A549 treated with CORT108297 at 1 μM for 4 hours (cell line): ENCODE measurements at places on chromosomes 5 and 9. TPM values are rescaled to one million over a fixed set of nuclear protein-coding genes. Genes with fewer than 3 reads are reported as not detected.

Gene NR2F1-AS1
- 3.8 to 4.6 TPM (median 4.0 TPM) in 5 replicates for total RNA-seq

Gene SYK
- total RNA-seq, result 0.02 to 0.31 TPM (median 0.09 TPM) in 4 of 5 replicates, not detected in the other

Gene PTGS1
- total RNA-seq, result 1.0 to 1.5 TPM (median 1.3 TPM) in 5 replicates

Gene MCTP1
- total RNA-seq, result 7.4 to 11.1 TPM (median 10.1 TPM) in 5 replicates

Gene PDCD1LG2
- 0.21 to 0.46 TPM (median 0.23 TPM) in 5 replicates for total RNA-seq

Gene CDKN2A
- not detected in 5 replicates for total RNA-seq

Gene TXNDC8
- total RNA-seq, result not detected in 5 replicates

Gene LCN15
- 0.02 TPM in 1 of 5 replicates, not detected in the others for total RNA-seq

Gene MCIDAS
- 1.6 to 2.6 TPM (median 2.1 TPM) in 5 replicates for total RNA-seq

Gene TAF11L2
- total RNA-seq, result not detected in 5 replicates

Gene PAEP
- total RNA-seq, result 0.14 to 0.28 TPM (median 0.21 TPM) in 5 replicates

Gene SPINK6
- 0.21 to 0.65 TPM (median 0.29 TPM) in 4 of 5 replicates, not detected in the other for total RNA-seq

Gene PCAT7
- total RNA-seq, result 0.47 to 0.97 TPM (median 0.78 TPM) in 5 replicates

Gene HTR1A
- total RNA-seq, result not detected in 5 replicates

Gene TTLL11
- total RNA-seq, result 3.3 to 4.5 TPM (median 3.6 TPM) in 5 replicates

Gene RNF38
- 6.7 to 9.4 TPM (median 8.6 TPM) in 5 replicates for total RNA-seq
